GM12864 (cell line): ENCODE measurements at places on chromosomes 5 and 9.

- peak; percentile 24 for DNase-seq
Observed at GRCh38 chr9:36731068-36731956, 158.6 kb downstream of the MELK start.

- DNase-seq: no peak
Observed at GRCh38 chr9:71518045-71518827, 250.1 kb downstream of the CEMIP2 start.

- no peak for DNase-seq
Observed at GRCh38 chr9:114852050-114852594, 46.3 kb upstream of the TNFSF15 start.

GRCh38 chr9:72924154-72924790 lies 28.6 kb downstream of the ALDH1A1 start:
- no peak for DNase-seq

GRCh38 chr5:159750226-159750625 lies 166.1 kb upstream of the ADRA1B start:
- no peak for DNase-seq

DNA sequence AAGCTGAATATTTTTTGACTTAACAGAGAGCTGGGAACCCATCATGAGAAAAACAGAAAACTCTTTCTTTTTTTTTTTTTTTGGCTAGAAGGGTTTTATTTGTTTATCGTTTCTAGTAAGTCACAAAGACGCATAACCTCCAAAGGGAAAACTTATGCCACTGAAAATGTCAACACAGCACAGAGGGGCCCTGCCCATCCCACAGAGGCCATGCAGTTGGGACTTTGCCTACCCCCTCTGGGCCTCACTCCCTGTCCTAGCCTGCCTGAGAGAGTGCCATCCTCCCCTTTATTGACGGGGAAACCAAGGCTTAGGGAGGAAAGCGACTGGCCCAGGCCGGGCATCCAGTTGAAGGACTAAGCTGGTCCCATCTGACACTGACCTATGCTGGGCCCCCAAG lies 74.7 kb downstream of the VAV2 start:
- DNase-seq: no peak
